Kidney (tissue), 22 donors: ENCODE measurements at places on chromosomes 12 and 14. TPM values are rescaled to one million over a fixed set of nuclear protein-coding genes. Genes with fewer than 3 reads are reported as not detected.

ETFBKMT gene
- polyA plus RNA-seq: 6.0 TPM

- DNase-seq: no peak
Observed at GRCh38 chr12:14701809-14702568, 5.6 kb upstream of the GUCY2C start.

GRCh38 chr12:108313606-108314351, 25.3 kb downstream of the CMKLR1 start:
- DNase-seq: peak; percentile 64

DNA sequence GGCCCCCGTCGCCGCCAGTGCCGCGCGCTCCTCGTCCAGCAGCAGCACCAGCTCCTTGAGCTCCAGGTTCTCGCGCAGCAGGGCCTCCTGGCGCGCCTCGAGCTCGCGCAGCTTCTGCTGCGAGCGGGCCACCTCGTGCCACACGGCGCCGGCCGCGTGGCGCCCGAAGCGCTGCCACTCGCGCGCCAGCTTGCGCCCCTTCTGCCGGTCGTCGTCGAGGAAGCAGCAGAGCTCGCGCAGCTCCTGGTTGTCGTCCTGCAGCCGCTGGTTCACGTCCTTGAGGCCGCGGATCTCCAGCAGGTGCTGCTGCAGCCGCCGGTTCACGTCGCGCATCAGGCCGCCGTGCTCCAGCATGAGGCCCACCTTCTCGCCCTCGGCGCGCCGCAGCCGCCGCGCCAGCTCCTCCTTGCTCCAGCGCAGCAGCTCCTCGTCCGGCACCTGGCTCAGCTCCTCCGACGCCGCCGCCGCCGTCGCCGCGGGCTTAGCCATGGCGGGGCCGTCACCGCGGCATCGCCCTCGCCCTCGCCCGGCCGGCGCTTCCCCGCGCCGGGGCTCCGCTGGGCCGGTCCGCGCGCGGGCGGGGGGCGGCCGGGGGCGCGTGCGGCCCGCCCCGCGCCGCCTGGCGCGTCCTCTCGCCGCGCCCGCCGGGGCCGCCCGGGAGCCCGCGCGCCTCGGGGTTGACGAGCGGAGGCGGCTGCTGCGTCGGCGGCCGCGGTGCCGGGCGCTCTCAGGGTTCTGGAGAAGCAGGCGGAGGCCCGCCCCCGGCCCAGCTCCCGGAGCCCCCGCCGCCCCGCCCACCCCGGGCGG, at the start of gene CCDC85C:
Gene CCDC85C (minus strand): TSS at position 737 of the 807 bp plus-strand sequence. CDS start 248 bp downstream, at position 489.
- no peak for DNase-seq

DNA sequence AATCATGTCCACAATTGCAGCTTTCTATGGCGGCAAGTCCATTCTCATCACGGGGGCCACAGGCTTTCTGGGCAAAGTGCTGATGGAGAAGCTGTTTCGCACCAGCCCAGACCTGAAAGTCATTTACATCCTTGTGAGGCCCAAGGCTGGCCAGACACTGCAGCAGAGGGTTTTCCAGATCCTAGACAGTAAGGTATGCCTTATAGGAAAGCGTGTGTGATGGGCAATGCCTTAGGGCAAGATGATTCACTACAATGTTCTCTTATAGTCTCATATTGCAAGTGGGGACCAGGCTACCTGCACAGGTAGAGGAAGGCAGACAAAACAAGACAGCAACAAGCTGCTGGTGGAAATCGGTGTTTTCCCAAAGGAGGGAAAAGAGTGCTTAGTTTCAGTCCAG, 110.5 kb downstream of the ERGIC2 start:
- DNase-seq: no peak

- no peak for DNase-seq
Observed at GRCh38 chr12:96395236-96395635, 5.0 kb downstream of the CDK17 start.
